ENCODE measurements at places on chromosomes 5 and 9.

DNA sequence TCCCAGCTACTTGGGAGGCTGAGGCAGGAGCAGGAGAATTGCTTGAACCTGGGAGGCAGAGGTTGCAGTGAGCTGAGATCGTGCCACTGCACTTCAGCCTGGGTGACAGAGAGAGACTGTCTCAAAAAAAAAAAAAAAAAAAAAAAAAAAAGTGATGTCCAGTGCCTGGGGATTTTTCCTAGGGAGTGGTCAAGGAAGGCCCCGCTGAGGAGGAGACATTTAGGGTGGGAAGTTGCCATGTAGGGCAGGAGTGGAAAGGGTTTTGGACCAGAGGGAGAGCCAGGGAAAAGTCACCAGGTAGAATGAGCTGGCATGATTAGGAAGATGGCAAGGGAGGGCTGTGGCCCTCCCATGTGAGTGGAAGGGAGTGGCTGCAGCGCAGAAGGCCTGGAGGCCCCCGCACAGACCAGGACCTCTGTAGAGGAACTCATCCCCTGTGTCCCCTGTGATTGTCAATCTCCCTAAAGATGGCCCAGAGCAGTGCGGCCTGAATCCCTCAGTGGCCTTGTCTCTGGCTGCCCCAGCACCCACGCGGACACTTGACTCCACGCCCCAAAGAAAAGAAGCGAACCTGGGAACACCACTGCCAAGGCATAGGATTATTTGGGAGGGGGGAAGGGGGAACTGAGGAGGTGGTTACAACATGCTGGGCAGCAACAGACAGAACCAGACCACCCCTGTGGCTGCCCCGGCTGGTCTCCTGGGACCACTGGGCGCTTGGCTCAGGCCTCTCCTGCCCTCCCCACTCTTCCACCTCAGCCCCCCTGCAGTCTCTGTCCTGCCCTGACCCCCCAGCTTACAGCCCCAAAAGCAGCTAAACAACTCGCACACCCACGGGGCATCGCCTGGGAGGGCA, 2.6 kb upstream of the SQSTM1 start:
- no peak for DNase-seq

- DNase-seq: no peak
These were observed 9.6 kb downstream of the OR13C5 start for GRCh38 chr9:104589626-104590025.

DNA sequence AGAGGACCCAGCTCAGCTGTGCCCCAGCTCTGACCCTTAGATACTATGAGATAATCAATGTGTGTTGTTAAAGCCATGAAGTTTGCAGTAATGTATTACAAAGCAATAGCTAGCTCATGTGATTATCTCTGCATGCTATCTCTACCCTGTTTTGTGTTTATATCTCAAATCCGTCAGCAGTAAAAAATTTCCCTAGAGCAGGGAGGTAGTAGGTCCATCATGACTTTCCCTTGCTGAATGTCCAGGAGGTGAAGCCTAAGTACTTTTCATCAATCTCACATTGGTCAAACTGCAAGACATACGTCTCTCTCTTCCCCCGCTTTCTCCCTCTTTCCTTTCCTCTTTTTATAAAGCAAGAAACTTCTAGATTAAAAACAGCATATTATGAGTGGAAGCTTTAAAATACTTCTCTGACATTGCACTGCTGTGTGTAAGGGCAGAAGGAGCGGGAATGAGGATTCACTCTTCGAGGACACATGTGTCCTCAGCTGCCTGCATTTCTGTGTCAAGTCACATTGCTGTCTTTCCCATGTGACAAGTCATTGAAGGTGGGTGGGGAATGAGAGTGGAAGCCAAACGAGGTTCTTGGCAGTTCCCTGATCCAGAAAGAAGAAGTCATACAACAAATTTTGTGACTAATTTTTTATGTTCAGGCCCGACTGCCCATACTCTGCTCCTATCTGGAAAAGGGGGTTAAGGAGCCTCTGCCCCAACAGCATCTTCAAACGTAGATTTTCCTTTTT, 93.1 kb upstream of the RETREG1 start:
- DNase-seq: no peak

- DNase-seq: no peak
These were observed 823 bp upstream of the PRDM6 start for GRCh38 chr5:123088031-123088805.

GRCh38 chr5:133665571-133665970, 53.2 kb upstream of the FSTL4 start:
- no peak for DNase-seq

- peak; percentile 59 for DNase-seq
These were observed 93.5 kb downstream of the SSBP2 start for GRCh38 chr5:81657386-81657785.

DNA sequence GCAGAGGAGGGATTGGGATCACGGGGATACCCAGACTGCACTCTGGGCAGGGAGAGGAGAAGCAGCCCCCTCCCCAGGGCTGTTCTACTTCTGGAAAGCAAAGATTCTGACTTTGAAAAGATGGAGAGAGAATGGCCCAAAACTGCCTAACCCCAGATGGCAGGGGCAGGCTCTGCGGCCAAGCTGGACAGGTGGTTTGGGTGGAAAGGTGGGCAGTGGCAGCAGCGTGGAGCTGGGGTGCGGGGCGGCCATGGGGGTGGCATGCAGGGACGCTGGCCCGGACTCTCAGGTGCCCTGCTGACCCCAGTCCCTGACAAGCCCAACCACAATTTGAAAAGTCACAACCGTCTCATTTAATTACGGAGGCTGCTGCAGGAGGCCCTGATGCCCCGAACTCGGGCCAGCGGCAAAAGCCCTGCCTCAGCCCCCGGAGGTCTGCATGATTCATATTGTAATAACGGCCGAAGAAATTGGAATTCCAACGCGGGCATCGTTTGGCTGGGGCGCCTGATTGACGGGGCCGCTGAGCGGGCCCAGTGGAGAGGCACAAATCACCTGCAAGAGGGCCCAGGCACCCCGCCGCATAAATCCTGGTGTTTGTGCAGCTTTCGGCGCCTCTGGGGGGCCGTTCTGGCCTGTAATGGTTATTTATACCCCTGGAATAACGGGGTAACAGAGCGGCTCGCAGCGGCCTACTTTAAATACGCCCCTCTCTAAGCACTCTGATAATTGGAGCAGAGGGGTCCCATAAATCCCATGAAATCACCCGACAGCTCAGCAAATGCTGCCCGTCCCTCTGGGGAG, 41.8 kb upstream of the FCN2 start:
- no peak for DNase-seq

GRCh38 chr9:124652615-124653393, 118.3 kb downstream of the NR6A1 start:
- no peak for DNase-seq

GRCh38 chr5:89315286-89316100, 432.5 kb upstream of the MEF2C start:
- DNase-seq: peak; percentile 7

Data from LNCaP clone FGC (cell line).